GM23248 (cell line): ENCODE measurements at places on chromosomes 7 and 10. TPM values are rescaled to one million over a fixed set of nuclear protein-coding genes. Genes with fewer than 3 reads are reported as not detected.

DNA sequence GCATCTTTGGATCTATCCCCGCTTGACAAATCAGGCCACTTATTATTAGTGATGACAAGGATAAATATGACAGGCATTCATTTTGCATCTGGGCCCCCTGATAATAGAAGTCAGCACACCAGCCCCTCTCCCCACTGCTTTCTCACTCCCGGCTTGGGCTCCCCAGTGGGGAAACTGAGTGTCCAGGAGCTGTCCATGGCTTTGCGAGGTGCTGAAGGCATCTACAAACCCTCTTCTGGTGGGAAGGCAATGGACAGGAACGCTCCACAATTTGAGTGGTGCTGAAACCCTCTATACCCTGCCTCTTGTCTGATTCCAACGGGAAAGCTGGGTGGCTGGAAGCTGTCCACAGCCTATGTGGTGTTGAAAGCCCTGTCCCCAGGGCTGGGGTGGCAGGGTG, 61.7 kb upstream of the PCBD1 start:
- H3K4me3 ChIP-seq: no peak overlapping the region
- peaks cover 15% of the 10 kb centered on the region for H3K27me3 ChIP-seq
- H3K36me3 ChIP-seq: no peaks in the 10 kb centered on the region
- H3K4me1 ChIP-seq: no peaks in the 10 kb centered on the region

- no peaks in the 10 kb centered on the region for H3K4me1 ChIP-seq
- no peak overlapping the region for H3K4me3 ChIP-seq
- H3K36me3 ChIP-seq: no peaks in the 10 kb centered on the region
Measured at GRCh38 chr10:1525354-1526162, 211.8 kb downstream of the ADARB2 start.

- H3K4me3 ChIP-seq: no peak overlapping the region
- H3K36me3 ChIP-seq: no peaks in the 10 kb centered on the region
- H3K27ac ChIP-seq: no peak overlapping the region
- H3K27me3 ChIP-seq: peaks cover 16% of the 10 kb centered on the region
- H3K4me1 ChIP-seq: no peaks in the 10 kb centered on the region
- no peak for DNase-seq
Measured at GRCh38 chr7:108598153-108598552, 28.5 kb downstream of the DNAJB9 start.

GRCh38 chr7:109844362-109844761, 1246.6 kb upstream of the LRRN3 start:
- DNase-seq: peak; percentile 4
- no peak overlapping the region for H3K27ac ChIP-seq
- H3K27me3 ChIP-seq: no peaks in the 10 kb centered on the region
- H3K4me3 ChIP-seq: no peak overlapping the region
- no peaks in the 10 kb centered on the region for H3K4me1 ChIP-seq

- H3K27me3 ChIP-seq: no peaks in the 10 kb centered on the region
- peaks cover 28% of the 10 kb centered on the region; the same call in 1 of the 2 replicates for H3K36me3 ChIP-seq
- H3K4me1 ChIP-seq: no peaks in the 10 kb centered on the region
- H3K27ac ChIP-seq: no peak overlapping the region
- H3K4me3 ChIP-seq: no peak overlapping the region
Measured at GRCh38 chr10:12228851-12229250, 32.9 kb downstream of the CDC123 start.

DNA sequence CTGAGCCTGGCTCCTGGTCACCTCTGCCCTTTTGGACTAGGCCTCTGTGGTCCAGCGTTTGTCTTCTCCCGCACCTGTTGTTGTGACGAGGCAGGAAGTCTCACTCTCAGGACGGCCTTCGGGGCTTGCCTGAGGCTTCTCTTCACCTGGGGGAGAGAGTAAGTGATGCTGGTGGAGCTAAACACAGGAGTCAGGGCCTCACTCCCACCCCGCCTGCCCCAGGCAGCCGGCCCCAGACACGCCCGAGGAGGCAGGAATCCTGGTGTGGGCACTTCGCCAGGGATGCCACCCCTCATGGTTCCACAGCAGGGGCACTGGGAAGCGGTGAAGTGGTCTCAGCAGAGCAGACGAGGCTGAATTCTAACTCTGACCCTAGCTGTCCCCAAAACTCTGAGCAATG, 42.4 kb downstream of the IL2RA start:
- H3K4me1 ChIP-seq: peaks cover 13% of the 10 kb centered on the region; the same call in 1 of the 2 replicates
- H3K4me3 ChIP-seq: no peak overlapping the region
- H3K36me3 ChIP-seq: no peaks in the 10 kb centered on the region
- no peak overlapping the region for H3K27ac ChIP-seq
- no peak for DNase-seq

- no peak overlapping the region for H3K27ac ChIP-seq
- H3K27me3 ChIP-seq: no peaks in the 10 kb centered on the region
- H3K4me1 ChIP-seq: peaks cover 4% of the 10 kb centered on the region; the same call in 1 of the 2 replicates
- no peaks in the 10 kb centered on the region for H3K36me3 ChIP-seq
Measured at GRCh38 chr10:26335574-26336093, 102.5 kb upstream of the APBB1IP start.

- no peak overlapping the region for H3K4me3 ChIP-seq
- H3K36me3 ChIP-seq: no peaks in the 10 kb centered on the region
- H3K27me3 ChIP-seq: no peaks in the 10 kb centered on the region
- peak; percentile 7 for DNase-seq
- no peak overlapping the region for H3K27ac ChIP-seq
Measured at GRCh38 chr7:81833401-81833800, 63.6 kb upstream of the HGF start.

DNA sequence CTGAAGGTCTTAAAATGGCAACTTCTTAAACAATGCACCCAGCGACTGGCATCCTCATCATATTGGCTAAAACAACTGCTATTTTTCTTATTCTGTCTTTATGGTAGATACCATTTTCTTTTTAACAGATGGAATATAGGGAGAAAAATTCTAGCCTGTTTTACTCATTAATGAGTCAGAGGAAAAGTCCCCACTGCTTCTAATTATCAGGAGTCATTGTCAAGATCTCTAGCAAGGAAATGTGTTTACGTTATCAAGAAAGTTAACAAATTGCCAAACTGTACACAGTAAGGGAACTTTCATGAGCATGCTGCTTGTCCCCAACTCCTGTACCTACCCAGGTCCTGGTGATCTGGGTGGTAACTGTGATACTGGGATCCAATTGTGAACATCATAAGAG, 117.7 kb upstream of the KIAA1217 start:
- no peaks in the 10 kb centered on the region for H3K27me3 ChIP-seq
- H3K4me1 ChIP-seq: no peaks in the 10 kb centered on the region
- H3K4me3 ChIP-seq: no peak overlapping the region
- no peaks in the 10 kb centered on the region for H3K36me3 ChIP-seq
- H3K27ac ChIP-seq: no peak overlapping the region
- DNase-seq: peak; percentile 14

- peaks cover 32% of the 10 kb centered on the region for H3K27me3 ChIP-seq
- H3K27ac ChIP-seq: no peak overlapping the region
- no peak for DNase-seq
- H3K4me1 ChIP-seq: no peaks in the 10 kb centered on the region
- H3K4me3 ChIP-seq: no peak overlapping the region
- no peaks in the 10 kb centered on the region for H3K36me3 ChIP-seq
Measured at GRCh38 chr10:70956029-70956759, 67.8 kb upstream of the PCBD1 start.

Gene HOXA9
- 32.1 and 43.7 TPM in 2 replicates for total RNA-seq

Gene SPDYE6
- not detected in 2 replicates for total RNA-seq

Gene TAS2R38
- not detected in 2 replicates for total RNA-seq

Gene CALML3
- total RNA-seq: not detected in 2 replicates

Gene SPDYE9
- not detected in 2 replicates for total RNA-seq

Gene ZNF425
- 3.8 and 5.4 TPM in 2 replicates for total RNA-seq

Gene PIK3CG
- total RNA-seq: not detected in 2 replicates
